DMS153 (cell line): ENCODE measurements at places on chromosomes 2 and 18.
A peak's percentile ranks its signal among the peaks of the same experiment; 100 is the strongest.

GRCh38 chr2:46135958-46136357 lies 161.2 kb upstream of the EPAS1 start:
- no peak for DNase-seq

- DNase-seq, result no peak
Measured at GRCh38 chr2:163681745-163682144, 54.1 kb downstream of the FIGN start.

DNA sequence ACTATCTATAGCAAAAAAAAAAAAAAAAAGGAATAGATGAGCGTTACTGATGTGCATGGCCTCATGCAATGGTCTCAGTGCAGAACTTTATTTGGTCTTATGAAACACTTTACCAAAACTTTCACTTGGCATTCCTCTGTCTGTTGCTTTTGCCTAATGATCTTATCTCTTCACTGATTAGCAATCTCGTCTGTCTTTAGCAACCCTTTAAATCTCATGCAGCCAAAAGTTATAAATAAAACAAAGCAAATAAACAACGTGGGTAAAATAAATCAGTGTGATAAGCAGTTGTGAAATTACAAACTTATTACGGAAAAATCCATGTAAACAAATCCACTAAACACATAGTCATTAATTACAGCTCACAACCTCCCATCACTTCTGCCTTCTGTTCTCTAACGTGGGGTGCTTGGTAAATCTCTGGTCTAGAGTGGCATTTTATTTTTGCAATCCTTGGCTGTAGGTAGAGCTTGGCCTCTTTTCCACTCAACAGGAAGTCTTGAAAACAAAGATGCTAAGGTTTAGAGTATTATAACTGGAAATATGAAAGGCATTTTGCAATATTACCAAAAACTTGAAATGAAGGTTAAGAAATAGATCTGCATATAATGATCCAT lies 288.0 kb downstream of the AFF3 start:
- DNase-seq, result no peak

DNA sequence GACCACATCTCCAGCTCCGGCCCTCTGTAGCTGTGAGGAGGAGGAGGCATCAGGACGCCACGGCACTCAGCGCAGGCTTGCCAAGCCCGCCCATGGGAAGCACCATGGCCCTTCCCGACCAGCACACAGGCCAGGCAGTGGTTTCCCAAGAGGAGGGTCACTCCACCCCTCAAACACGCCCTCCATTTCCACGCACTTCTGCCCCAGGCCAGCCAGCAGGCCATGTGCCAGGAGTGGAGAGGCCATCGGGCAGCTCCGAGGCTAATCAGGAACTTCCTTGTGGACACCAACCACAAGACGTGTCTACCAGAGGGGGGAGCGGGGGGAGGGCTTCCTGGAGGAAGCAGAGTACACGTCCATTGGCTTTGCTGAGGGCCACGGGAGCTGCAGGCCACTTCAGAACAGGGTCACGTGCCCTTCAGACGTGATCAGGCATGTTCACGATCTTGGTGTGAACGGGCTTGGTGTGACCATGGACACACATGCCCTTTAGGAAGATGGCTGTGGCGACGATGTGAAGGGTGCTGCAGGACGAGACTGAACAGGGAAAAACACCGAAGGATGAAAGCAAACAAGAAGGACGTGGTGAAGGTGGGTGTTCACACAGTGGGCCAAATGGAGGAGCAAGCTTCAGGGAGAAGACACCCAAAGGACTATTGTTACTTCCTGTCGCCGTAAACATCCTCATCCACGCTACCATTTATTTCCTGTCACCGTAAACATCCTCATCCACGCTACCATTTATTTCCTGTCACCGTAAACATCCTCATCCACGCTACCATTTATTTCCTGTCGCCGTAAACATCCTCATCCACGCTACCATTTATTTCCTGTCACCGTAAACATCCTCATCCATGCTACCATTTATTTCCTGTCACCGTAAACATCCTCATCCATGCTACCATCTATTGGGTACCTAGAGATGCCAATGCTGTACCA lies 6.5 kb upstream of the MTERF4 start:
- no peak for DNase-seq

DNA sequence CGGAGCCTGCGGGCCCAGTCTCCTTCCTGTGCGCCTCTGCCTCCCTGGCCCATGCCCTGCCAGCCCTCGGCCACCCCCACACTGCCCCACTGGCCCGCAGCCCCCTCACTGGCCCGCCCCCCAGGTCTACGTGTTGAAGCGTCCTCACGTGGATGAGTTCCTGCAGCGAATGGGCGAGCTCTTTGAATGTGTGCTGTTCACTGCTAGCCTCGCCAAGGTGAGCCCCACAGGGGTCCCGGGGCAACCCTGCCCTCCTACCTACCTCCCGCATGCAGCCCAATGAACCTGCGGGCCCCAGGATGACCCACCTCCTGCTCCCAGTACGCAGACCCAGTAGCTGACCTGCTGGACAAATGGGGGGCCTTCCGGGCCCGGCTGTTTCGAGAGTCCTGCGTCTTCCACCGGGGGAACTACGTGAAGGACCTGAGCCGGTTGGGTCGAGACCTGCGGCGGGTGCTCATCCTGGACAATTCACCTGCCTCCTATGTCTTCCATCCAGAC lies 3.3 kb downstream of the CTDSP1 start:
- no peak for DNase-seq

DNA sequence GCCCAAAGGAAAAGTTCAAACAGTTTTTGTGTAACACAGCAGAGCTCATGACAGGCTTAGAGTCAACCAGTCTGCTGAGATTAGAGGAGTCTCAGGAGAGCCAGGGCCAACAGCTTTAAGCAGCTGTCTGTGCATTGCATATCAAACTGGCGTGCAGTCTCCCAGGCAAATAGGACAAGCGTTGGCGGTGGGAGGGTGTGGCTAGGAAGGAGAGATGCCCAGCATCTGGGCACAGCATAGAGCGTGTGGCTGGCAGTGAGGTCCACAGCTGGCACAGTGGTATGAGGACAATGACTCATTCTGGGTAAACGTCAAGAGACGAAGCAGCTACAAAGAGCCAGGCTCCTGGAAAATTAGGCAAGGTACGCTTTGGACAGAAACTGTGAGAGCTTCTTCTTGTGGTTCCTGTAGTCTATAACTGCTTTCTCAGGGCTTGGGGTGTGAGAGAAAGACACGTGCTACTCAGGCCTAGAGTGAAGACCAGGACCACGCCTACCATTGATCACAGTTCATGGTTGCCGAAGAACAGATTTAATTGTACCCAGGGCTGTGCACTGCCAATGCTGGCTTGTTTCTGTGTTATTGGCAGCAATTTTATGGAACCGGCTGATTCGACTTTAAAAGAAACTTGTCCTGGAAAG lies 14.8 kb downstream of the ZAP70 start:
- DNase-seq, result no peak

- DNase-seq, result no peak
Measured at GRCh38 chr2:57376985-57377384, 669.6 kb upstream of the VRK2 start.

DNA sequence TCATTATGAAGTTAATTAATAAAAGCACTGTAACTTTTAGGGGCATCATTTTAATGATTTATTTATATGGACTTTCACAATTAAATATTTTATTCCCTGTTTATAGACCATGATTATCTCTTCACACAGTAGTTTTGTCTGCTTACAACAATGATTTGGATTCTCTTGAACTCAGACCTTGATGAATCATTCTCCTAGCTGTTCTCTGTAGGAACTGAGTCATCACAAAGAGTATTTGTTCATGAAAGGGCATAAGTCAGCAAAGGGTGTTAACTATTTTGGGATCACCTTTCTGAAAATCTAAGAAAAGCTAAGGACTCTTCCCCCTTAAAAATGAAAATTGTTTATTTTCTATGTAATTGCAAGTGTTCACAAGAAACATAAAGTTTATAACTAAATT lies 461.1 kb upstream of the UBE2E3 start:
- DNase-seq, result no peak

DNA sequence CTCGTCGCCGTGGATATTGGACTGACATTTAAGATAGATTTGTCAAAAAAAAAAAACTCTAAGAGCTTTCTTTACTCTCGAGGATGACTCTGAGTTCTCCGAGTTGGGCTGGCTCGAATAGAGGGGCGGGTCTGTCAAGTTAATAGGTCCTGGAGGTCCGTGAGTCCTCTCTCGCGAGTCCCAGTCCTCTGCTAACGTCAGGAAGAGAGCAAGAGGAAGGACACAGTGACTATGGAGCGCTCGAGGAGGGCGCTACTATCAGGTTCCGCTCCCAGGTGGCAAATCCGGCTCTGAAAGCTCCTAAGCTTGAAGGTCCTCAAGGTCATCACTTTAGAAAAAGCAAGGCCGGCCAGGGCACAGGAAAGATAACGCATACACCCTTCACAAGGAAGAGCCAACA lies 404 bp upstream of the AKAIN1 start:
- no peak for DNase-seq

- DNase-seq, result no peak
Measured at GRCh38 chr2:128511731-128512378, 193.2 kb upstream of the HS6ST1 start.

DNA sequence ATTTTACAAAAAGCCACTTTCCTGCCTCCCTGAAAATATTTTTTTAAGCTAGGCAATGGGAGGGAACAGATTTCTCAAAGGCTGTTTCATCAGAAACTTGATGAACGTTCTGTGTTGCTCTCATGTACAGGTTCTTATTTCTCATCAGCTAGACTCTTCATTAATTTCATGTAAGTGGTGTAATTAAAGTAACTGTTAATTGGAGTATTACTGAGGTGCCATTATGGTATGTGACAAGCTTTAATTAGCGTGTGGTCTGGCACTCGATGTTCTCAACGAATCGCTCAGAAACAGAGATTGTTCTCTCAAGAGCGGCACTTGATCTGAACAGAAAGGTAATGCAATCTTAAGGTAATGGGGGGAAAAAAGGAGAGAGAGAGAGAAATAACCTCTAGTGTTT lies 81.9 kb upstream of the MYCN start:
- no peak for DNase-seq

DNA sequence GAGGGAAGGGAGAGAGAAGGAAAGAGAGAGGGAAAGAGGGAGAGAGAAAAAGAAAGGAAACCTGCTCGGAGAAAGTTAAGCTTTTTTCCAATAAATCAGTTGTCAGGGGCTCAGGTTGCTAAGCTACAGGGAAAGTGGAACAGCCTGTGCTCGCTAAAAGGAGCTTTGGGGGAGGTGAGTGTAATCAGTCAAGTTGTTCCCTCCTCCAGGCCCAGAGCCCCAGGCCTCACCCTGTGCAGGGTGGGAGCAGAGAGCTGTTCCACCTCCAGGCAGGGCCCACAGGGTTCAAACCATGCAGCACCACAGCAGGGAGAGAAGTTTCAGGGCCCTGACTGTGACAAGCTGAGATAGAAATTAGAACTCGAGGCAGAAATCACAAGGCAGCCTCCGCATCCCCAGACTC lies 56.4 kb upstream of the PPP1CB start:
- no peak for DNase-seq

DNA sequence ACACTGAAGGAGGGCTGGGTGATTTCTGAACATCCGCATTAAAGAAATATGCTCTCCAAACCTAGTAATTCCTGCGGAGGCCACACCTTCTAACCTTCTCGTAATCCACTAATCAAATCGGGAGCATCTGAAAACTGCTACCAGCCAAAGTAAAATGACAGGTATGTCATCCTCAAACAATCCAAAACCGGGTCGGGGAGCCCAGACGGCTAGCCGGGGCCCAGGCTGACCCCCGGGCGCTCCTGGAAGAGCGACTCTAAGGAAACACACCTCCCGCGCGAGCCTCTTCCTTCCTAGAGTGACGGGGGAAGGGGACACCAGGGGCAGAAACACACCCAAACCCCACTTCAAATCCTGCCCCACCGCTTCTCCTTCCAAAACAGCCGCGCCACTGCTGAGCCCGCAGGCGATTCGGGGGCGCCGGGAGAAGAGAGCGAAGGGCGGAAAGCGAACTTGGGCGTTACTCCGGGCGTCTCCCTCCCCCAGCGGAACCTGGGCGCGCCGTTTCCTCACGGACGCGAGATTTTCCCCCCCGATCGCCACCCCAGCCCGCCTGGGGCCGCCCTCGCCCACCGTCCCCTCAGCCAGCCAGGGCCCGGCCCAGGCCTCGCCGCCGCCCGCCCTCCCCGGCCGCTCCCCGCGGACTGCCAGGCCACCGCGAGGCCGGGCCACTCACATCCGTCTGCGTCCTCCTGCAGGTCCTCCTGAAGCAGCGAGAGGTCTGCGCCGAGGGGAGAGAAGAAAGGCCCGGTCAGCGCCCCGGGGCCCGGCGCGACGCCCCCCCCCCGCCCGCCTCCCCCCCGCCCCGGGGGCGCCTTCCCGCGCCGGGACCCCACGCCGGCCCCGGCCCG lies 584 bp downstream of the PPP4R1 start:
- no peak for DNase-seq

GRCh38 chr2:211836409-211836808 lies 702.2 kb downstream of the ERBB4 start:
- peak; percentile 72 for DNase-seq

- peak; percentile 37 for DNase-seq
Measured at GRCh38 chr2:236720974-236721540, 151.4 kb downstream of the ACKR3 start.

DNA sequence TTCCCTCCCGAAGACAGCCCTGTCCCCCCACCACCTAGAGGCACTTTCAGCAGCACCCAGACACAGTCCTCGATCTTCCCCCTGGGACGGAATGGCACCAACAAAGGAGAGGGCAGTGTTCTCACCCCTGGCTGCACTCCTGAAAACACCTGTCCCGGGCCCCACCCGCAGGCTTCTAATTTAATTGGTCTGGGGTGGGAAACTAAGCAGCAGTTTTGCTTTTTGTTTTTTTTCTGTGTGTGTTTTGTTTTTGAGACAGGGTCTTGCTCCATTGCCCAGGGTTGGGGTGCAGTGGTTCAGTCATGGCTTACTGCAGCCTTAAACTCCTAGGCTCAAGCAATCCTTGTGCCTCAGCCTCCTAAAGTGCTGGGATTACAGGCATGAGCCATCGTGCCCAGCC lies 38.4 kb upstream of the REL start:
- DNase-seq, result no peak

- no peak for DNase-seq
Measured at GRCh38 chr2:37583867-37584266, 87.6 kb downstream of the CDC42EP3 start.
